Stimulated activated CD4-positive, alpha-beta T cell treated with anti-CD3 and anti-CD28 coated beads, Interleukin-12 subunit alpha, Interleukin-12 subunit beta, amount 100 ng/mL, for 24 hours (primary cell): ENCODE measurements at places on chromosomes 7 and 10.

DNA sequence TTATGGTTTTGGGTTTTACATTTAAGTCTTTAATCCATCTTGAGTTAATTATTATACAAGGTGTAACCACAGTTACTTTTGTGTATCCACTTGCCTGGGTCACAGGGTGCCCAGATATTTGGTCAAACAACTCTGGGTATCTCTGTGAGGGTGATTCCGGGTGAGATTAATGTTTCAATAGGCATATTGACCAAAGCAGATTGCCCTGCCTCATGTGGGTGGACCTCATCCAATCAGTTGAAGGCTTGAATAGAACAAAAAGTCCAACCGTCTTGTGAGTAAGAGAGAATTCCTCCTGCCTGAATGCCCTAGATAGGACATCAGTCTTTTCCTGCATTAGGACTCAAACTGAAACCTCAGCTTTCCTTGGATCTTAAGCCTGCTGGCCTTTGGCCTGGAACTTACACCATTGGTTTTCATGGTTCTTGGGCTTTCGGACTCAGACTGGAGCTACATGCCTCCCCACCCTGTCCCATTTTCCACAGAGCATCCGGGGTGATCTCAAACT lies 68.9 kb upstream of the ST8SIA6 start:
- DNase-seq: no peak

GRCh38 chr7:157017149-157017548 lies 6.7 kb upstream of the MNX1 start:
- DNase-seq: no peak

GRCh38 chr10:131452926-131453720 lies 141.6 kb upstream of the TCERG1L start:
- no peak for DNase-seq

- DNase-seq: no peak
These were observed 28.8 kb upstream of the DIP2C start for GRCh38 chr10:718143-718700.

DNA sequence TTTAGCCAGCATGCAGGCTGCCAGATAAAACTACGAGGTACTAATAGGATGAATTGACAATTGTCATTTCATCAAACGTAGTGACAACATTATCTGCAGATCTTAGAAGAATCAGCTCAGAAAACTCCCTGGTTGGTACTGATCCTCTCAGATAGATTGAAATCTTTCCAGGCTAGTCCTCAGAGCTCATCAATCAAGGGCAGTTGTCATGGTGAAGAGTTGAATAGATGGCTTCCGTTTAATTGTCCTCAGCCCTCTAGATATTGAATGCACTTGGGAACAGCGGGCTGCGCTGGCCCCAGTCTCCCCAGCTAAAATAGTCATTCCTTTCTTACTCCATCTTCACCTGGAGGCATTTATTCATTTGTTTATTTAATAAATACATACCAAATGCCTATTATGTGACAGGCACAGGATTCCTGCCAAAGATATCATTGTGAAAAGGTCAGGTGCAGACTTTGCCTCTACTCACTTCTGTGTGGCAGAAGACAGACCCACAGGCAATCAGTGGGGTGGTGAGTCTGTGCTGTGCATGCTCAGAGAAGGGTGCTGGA lies 1081.6 kb downstream of the TYW1 start:
- DNase-seq: no peak

GRCh38 chr10:21130108-21130507 lies 233.0 kb upstream of the NEBL start:
- DNase-seq: no peak

- DNase-seq: no peak
These were observed 402 bp upstream of the TMEM168 start for GRCh38 chr7:112790586-112791003.

- no peak for DNase-seq
These were observed 23.3 kb downstream of the SLC13A4 start for GRCh38 chr7:135704698-135705097.

DNA sequence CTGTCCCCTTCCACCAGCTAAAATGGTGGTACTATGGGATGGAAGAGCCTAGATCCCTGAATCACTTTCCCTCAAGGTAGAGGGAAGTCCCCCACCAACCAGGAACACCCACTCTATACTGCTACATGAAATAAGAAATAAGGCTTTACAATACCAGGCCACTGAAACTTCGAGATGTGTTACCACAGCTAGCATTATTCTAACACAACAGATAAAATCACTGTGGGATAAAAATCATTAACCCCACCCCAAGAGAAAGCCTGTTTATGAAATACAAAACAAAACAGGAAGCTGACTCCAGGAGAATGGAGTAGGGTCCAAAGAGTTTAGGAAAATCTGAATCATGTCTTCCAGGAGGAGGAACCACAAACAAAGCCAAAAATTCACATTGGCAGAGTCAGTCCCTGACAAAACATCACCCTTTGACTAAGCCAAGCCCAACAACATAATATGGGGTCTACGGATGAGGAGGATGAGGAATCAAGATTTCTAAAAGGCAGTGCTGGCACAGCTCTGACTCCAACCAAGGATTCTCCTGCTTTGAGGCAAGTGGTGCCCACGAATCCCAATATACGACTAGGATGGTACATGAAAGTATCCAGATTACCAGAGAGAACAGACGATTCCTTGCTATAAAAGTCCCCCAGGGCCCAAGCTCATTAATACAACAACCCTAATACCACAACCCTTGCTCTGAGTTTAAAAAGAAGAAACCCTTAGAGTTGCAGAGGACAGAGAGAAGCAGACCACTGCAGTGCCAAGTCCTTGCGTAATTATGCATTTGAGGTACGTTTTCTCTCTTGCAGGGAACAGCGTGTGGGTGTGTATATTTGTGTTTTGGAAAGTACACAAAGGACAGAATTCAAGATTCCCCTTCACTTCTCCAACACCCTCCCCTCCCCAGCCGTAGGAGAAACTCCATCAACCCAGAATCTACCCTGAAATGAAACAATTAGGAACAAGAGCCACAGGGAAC lies 23.7 kb downstream of the XPNPEP1 start:
- DNase-seq: no peak

GRCh38 chr7:2169923-2170575 lies 62.7 kb downstream of the MAD1L1 start:
- no peak for DNase-seq

- DNase-seq: no peak
These were observed 162.4 kb upstream of the MDFIC start for GRCh38 chr7:114759347-114760062.

GRCh38 chr10:47206449-47207280 lies 93.3 kb upstream of the GDF10 start:
- DNase-seq: no peak

GRCh38 chr10:100734295-100735086 lies 10.9 kb upstream of the PAX2 start:
- DNase-seq: no peak

- DNase-seq: no peak
These were observed 127.6 kb upstream of the RHOBTB1 start for GRCh38 chr10:61071580-61071979.

DNA sequence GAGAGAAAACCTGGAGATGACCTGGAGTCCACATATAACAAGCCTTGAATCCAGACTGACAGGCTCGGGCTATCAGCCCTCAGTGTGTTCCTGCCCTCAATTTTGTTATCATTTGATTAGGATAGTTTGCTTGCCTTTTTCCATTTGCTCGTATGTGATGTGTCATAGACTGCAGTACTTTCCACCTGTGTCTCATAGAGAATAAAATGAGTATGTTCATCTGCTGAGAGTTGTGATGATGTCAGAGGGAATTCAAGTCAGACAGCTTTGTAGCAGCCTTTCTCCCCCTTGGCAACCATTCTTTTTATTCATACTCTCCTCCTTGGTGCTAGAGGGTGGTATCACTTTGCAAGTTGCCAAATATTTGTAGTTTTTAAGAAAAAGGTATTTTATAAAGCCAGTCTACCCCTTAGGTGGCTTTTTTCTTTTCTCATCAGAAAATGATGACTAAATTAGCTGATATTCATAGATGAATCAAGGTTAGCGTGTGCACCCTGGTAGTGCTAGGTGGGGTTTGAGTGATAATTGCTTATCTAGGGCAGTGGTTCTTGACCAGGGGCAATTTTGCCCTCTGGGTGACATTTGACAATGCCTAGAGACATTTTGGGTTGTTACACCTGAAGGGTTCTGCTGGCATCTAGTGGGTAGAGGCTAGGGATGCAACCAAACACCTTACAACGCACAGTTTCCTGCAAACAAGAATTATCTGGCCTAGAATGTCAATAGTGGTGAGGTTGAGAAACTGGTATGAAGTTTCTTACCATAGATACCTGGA lies 5.4 kb downstream of the SGPL1 start:
- DNase-seq: no peak

- DNase-seq: no peak
These were observed 86.4 kb upstream of the TRIL start for GRCh38 chr7:29044554-29044953.

DNA sequence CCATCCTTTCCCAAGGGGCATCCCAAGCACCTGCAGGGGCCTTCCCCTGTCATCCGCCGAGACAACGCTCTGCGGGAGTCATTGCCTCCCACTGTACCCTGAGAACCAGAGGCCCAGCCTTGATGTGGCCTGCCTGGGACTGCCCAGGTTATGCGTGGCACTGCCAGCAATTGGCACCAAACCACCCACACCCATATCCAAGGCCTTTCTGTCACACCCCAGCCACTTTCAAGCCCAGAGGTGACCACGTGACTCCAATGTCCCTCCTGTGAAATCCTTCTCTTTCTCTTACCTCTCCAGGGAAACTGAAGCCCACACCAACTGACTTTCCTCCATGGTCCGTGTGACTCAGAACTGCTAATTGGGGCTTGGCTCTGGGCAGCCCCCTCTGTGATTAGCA lies 123.9 kb downstream of the C10orf105 start:
- DNase-seq: no peak

GRCh38 chr7:157222687-157223086 lies 84.0 kb downstream of the UBE3C start:
- no peak for DNase-seq

GRCh38 chr10:6136215-6137201 lies 47.7 kb downstream of the RBM17 start:
- DNase-seq: no peak

DNA sequence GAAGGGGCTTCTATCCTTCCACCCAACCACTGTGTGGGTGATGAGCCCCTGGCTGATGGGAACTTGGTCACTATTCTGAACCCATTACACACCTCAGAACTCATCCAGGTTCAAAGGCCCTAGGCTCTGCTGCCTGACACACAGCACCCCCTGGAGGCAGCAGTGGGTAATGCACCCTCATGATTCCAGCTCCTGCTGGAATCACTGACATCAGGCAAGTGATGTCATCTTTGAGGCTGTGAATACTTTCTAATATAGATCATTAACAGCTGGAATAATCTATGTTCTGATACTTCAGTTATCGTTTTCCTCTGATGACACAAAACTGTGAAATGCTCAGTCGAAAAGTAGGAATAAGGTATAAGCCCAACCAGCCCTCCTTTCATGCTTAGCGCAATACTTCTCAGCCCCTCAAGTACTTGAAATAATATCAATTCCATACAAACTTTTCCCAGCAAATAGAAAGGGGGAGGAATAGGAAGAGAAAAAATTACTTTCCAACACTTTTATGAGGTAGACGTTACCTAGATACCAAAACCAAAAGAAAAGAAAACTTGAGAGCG lies 7.5 kb upstream of the RBP3 start:
- peak; percentile 69 for DNase-seq

GRCh38 chr10:77152256-77152655 lies 485.4 kb downstream of the KCNMA1 start:
- no peak for DNase-seq

DNA sequence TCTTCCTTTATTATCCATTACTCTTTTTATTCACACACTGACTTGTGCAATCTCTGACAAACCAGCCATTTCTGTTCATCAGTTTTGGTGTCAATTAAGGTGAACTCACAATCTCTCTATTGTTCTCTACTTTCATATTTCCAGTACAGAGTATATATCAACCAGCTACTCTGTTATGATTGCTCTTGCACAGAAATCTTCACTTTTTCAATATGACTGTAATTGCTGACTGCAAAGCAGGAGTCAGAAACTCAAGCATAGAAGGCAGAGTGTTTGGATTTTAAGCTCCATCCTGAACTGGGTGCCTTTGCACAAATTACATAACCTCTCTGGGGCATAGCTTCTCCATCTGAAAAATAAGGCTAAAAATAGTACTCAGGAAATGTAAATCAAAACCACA lies 1042.0 kb downstream of the GRM8 start:
- DNase-seq: no peak

GRCh38 chr7:101826081-101826835 lies 8.8 kb downstream of the CUX1 start:
- no peak for DNase-seq

DNA sequence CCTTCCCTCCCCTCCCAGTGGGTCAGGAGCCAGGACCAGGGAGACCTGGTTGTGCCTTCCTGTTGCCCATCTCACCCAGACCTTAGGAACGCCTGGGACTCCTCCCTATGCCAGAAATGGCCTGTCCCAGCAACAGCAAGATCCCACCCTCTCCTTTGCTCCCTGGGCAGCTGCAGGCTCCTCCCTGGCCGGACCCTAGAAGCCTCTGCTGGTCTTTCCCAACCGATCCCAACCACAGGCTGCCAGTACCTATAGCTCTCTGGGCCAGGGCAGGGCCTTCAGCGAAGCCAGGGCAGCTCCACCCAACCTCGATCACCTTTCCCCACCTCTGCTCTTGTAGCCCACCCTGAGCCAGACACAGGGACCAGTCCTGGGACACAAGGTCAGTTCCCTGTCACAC lies 21.9 kb downstream of the LDB3 start:
- no peak for DNase-seq

- DNase-seq: no peak
These were observed 6.8 kb upstream of the SEMA4G start for GRCh38 chr10:100962351-100963080.

DNA sequence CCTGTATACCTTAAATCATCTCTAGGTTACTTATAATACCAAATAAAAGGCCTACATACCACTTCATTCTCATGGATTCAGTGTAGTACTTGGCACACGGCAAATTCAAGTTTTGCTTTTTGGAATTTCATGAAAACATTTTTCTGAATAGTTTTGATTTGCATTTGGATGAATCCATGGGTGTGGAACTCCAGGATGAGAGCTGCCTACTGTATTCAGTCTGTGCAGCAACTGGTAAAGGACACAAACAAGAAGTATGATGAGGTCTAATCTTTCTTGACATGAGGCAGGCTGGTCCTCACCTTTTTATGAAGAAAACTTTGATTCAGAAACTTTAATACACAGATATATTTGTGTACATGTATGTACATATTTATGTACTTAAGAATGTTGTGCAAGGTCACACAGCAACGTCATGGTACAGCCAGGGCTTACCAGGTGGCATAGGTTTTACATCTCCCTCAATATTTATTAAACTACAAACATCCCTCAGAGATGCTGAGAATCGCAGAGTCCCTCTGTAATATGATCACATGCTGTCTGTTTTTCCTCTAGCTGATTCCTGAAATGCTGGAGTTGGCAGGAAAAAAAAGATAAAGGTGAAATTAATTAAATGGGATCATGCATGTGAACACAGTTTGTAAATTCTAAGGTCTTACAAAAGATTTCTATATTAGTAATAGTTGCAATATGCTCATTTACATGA lies 239.6 kb downstream of the PRKG1 start:
- no peak for DNase-seq
